Urinary bladder (tissue), 4 donors: ENCODE measurements at places on chromosomes 11 and 22. TPM values are rescaled to one million over a fixed set of nuclear protein-coding genes. Genes with fewer than 3 reads are reported as not detected.

DNA sequence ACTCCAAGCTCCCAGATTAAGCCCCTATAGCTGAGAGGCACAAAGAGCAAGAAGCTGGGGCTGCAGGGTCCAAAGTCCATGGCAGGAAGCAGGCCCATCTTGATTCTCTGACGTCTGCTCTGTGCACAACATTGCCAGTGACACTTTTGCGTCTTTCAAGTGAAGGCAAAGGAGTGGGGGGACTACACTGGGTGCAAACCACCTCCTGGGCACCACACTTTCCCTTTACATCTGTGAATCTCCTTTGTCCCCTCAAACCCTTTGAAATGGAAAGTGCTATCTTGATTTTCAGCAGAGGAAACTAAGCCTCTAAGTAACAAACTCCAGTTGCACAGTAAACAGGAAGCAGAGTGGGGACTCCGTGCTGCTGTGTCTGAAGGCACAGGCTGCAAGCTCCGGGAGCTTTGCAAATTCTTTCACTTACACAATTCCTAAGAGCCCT lies 428.0 kb downstream of the LARGE1 start:
- DNase-seq: no peak

GRCh38 chr11:70049045-70049444 lies 29.1 kb upstream of the ANO1 start:
- DNase-seq: no peak

- no peak for DNase-seq
These were observed 14.0 kb downstream of the B3GAT1 start for GRCh38 chr11:134398079-134398444.

DNA sequence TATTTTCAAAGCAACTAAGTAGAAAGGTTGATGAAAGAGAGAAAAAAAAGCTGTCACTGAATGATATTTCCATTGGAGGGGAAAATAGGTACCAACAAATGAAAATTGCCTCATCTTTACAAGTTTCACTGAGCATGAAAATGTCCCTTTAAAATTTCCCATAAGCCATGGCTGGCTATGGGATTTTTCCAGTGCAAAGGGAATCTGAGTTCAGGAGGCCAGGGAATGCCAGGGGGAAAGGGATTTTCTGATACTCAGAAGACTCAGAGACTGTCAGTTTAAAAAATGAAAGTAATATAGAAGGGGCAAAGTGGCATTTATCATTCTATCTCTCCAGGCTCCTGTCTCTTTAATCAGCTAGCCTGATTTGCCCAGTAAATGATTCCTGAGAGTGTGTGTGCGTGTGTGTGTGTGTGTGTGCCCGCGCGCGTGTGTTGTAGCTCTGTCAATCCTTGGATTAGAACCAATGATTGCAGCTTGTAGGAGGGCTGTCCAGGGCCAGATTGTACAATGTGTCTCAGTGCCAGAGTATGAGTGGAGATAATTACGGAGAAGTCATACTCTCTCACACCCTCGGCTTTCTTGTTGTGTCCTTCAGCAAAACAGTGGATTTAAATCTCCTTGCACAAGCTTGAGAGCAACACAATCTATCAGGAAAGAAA lies at the start of gene NTM:
NTM (plus strand) TSS at position 526 of the 662 bp plus-strand sequence.
- peak; percentile 8 for DNase-seq

DNA sequence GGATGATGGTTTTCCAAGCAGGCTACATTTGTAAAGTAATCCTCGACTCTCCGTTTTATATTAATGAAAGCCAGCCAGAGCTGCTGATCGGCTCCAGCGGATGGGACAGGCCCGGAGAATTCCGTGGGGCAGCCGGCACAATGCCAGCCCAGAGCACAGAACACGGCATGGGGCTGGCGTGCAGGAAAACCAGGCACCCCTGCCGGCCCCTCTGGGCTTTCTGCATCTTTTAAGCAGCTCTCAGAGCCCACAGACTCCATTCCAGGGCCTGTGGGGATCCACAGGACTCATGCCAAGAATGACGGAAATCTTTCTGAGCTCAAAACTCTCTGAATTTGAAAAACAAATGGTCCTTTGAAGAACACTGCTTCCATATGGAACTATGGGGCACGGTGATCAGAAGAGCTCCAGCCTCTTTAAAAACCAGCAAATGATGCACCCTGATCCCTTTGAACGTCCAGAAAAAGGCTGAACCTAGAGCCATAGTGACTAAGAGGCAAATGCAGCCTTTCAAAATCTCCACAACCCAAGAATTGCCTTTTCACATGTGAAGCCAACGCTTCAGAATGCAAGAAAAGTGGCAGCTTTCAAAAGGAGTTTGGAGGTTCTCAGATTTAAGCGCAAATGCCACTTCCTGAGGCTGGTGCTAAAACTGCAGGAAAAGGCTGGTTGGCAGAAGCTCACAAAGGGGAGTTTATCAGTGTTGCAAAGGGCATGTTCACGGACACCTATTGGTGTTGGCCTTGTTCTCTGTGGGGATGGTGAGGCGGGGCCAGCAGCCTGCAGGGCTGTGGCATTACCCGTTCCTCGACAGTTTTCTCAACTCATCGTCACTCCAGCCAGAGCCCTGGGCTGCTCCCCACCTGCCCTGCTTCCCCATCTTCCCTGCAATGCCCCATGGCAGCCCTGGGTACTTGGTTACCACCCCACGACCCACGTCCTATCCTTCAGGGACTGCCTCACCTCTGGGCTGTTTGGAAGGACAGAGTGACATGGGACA lies 212.5 kb downstream of the CTTN start:
- peak; percentile 37 for DNase-seq

DNA sequence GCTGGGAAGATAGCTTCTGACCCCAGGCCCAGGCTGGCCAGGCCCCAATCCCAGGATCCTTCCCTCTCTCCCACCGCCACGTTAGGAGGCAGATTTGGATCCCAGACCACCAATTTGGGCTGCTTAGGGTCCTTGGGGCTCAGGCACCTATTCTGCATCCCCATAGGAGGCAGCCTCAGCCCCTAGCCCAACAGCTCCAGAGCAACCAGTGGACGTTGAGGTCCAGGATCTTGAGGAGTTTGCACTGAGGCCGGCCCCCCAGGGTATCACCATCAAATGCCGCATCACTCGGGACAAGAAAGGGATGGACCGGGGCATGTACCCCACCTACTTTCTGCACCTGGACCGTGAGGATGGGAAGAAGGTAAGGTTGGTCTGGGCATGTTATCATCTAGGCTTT lies 16.1 kb downstream of the TUB start:
- DNase-seq: no peak

- no peak for DNase-seq
These were observed 61.6 kb upstream of the PPARA start for GRCh38 chr22:46088541-46089311.

GRCh38 chr11:119897046-119897440 lies 168.0 kb upstream of the NECTIN1 start:
- no peak for DNase-seq

DNA sequence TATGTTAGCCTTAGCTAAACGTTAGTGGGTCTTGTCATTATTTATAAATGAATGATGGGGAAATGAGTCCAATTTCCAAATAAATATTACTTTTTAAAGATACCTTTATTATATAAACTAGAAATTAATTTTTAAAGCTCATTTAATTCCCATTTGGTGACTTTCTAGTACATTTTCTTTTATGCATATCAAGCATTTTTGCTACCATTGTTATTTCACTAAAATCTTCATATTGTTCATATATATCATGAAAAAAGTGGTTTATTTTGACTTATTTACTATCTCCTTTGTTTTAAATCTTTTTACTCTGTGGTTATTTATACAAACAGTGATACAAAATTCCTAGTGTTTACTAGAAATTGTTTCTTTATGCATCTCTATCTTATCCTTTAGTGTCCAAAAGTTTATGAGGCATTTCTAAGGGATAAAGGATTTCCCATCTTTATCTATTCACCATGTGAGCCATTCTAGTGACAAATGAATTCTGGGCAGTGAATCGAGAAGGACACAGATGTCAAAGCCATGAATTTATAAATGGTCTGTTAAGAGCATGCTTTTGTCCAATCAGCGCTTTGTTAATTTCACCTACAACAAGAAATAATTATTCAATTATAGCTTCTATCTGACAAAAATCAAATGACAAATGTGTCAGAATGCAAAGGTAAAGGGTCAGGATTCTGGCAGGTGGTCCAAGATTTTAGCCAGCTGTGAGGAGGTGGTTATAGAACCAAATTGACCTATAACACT lies 70.6 kb downstream of the PRMT3 start:
- DNase-seq: no peak

DNA sequence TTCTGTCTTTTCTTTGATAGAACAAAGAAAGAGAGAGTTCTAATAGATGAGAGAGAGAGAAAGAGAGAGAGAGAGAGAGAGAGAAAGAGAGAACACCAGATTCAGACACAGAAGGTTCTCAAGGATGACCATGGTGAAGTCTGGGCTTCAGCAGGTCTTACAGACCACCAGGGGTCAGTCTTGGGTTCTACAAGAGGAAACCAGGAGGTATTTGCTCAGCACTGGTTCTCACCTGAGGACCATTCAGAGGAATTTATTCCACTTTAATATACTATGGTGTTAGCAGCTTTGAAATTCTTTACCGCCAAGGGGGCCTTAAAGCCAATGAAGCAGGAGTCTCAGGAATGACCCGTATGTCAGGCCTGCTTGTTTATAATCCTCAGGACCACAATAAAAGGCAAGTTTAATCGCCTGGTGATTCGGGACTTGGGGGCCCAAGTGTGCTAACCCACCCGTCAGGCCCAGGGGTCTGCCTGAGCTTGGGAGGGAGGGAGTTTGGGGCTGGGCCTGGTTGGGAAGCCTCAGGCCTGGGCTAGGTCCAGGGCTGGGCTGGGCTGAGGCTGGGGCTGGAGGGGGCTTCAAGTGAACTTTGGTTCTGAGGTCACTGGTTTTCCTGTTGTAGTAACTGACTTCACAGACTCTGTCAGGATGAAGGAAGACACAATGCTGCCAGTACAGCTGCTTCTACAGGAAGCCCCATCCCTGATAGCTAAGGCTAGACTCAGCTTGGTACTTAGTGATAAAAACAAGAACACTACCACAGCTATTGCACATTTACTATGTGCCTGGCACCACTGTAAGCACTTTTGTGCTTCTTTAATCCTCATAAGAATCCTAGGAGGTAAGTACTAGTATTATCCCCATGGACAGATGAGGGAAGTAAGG lies 179.2 kb upstream of the ZBED5 start:
- DNase-seq: no peak

- DNase-seq: no peak
These were observed 954 bp upstream of the MN1 start for GRCh38 chr22:27802346-27803073.

GRCh38 chr11:63761931-63762653 lies 6.5 kb downstream of the ZFTA start:
- DNase-seq: no peak

DNA sequence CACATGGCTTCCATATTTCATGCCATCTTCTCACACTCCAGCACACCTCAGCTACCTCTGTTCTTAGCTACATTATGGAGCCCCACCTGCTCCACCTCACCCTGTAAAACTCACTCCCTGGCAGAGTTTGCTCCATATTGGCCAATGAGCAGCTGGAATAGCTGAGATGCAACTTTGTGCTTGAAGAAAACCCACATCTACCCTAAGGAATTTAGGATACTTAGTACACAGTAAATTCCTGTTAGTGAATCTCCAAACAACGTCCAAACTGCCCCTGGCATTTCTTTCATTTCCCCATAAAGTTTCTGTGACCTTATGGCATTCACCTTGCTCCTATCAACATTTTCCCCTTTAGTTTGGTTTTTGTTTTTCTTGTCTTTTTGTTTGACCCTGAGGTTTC lies 2.2 kb upstream of the VWCE start:
- DNase-seq: no peak

GRCh38 chr22:19607192-19608002 lies 83.2 kb upstream of the CLDN5 start:
- no peak for DNase-seq

- no peak for DNase-seq
These were observed 118.6 kb downstream of the TIMP3 start for GRCh38 chr22:32920032-32920628.

DNA sequence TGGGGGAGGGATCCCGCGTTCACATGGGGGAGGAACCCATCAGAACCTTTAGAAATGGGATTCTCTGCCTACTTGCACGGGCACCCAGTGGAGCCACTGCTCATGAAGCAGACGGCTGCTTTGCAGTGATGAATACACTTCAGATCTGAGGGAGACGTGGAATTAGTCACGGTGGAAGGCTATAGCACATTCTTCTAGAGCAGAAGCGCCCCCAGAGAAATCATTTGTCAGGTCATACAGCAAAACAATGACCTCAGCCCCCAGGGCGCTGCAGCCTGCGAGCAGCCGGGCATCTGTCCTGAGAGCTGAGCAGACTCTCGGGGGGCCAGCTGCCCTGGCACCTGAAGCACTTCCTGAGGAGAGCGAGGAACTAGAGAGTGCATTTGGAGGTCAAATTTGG lies 12.7 kb downstream of the TP53AIP1 start:
- DNase-seq: no peak

- DNase-seq: no peak
These were observed 1.1 kb upstream of the CD6 start for GRCh38 chr11:60970369-60970774.

FAM83F gene
- 3.1 TPM for total RNA-seq

LRRC74B gene
- total RNA-seq: not detected

VSIG10L2 gene
- total RNA-seq: 0.48 TPM

RFPL3 gene
- not detected for total RNA-seq

MYBPC3 gene
- not detected for total RNA-seq

MYO7A gene
- 4.7 TPM for total RNA-seq
